Kasumi-1 (cell line): ENCODE measurements at places on chromosomes 7 and 10.
A peak's percentile ranks its signal among the peaks of the same experiment; 100 is the strongest.

DNA sequence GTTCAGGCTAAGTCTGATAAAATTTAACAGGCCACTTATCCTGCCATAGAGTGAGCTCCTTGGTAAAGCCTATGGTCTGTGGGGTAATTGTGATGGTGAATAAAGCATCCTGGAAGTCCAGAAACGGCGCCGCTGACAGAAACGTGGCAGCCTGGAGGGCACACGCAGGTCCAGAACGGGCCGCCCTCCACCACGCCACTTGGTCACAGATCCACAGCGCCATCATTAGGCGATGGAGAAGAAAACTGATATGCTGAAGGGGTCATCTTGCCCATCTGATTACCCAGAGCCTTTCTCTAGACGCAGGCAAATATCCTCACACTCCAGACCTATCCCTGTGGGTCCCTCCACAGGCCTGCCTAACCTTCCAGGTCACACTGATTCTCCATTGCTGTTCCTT lies 37.8 kb downstream of the PODXL start:
- no peak for DNase-seq

GRCh38 chr10:106917452-106918055 lies 247.0 kb downstream of the SORCS1 start:
- DNase-seq = no peak

GRCh38 chr7:96729820-96730219 lies 20.2 kb upstream of the SEM1 start:
- DNase-seq = no peak

GRCh38 chr7:27992097-27992496 lies 188.5 kb downstream of the JAZF1 start:
- no peak for DNase-seq

- DNase-seq = no peak
Observed at GRCh38 chr7:131455546-131455945, 100.9 kb downstream of the PODXL start.

GRCh38 chr7:22005151-22005550 lies 59.5 kb upstream of the CDCA7L start:
- no peak for DNase-seq

- no peak for DNase-seq
Observed at GRCh38 chr7:55180963-55181542, 162.2 kb downstream of the EGFR start.

GRCh38 chr7:137801003-137801402 lies 45.8 kb downstream of the DGKI start:
- no peak for DNase-seq

DNA sequence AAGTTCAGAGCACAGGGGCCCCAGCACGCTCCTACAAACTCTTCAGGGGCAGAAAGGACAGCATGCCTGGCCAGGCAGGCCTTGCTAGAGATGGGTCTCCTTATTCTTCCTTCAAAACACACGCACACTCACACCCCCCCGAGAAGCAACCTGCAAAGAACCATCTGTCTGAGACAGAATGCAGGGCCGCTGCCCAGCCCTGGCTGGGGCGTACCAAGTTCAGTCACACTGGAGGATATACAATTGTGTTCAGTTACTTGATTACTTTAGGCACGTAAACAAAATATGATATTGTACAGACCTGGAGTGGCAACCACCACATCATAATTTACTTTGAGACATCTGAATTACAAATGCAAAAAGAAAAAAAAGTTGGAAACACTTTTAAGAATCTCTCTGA lies 5.7 kb downstream of the FAM53B start:
- no peak for DNase-seq

DNA sequence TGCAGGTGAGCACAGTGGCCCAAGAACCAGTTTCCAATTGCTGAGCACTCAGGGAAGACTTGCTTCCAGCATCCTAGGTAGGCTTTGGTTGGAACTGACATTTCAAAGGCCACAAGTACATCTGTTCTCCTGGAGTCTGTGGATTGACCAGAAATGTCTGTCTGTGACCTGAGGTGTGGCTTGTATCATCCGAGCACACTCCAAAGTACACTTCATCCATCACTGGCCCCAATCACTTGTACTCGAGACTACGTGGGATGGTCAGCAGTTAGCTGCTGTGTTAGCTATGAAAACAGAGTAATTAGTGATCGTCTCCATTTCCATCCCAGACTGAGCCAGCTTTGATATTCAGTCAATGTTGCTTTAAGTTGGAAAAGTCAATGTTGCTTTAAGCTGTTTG lies 45.0 kb downstream of the MKI67 start:
- DNase-seq = no peak

GRCh38 chr7:152615031-152615741 lies 60.8 kb downstream of the XRCC2 start:
- DNase-seq = no peak

DNA sequence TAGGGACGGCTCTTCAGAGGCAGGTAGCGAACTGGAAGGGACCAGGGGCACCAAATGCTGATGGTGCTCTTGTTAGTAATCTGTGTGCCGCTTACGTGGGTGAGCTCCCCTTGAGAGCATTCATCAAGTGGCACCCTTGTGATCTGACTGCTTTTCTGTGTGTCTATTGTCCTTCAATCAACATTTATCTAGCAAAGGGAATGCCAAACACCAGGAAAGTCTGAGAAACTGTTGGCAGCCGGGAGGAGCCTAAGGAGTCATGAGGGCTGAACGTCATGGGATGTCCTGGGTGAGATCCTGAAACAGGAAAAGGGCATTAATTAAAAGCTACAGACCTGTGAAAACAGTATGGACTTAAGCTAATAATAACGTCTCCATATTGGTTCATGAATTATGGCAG lies 733.1 kb downstream of the TYW1 start:
- DNase-seq = no peak

- DNase-seq = no peak
Observed at GRCh38 chr7:157444011-157444842, 107.4 kb downstream of the DNAJB6 start.

DNA sequence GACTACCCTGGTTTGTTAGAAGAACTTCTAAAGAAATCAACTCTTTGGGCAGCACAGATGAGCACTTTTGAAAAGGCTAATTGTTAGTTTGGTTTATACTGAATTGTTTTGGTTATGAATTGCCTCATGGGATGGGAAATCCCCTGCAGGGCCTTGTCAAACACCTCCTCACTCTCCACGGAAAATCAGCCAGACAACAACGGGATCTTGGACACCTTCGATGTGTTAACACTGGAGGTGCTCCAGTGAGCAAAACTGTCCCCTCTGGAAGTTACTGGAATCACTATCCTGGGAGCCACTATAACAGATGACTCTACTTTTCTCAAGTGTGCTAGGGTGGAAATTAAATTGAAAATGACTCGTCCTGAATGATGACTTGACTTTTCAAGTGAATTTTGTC lies 38.7 kb downstream of the CDK6 start:
- DNase-seq = no peak

DNA sequence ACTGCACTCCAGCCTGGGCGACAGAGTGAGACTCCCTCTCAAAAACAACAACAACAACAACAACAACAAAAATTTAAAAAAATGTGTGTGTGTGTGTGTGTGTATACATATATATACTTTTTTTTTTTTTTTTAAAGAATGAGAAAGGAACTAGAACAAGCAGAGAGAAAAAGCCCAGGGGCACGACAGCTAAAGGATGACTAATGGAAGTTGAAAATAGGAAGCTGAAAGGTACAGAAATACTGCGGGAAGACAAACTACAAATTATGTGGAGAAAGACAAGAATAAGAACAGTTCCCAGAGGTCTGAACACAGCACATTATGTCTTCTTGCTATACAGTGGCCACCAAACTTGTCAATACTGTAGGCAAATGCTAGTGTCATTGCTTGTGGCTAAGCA lies 141.9 kb upstream of the PRSS1 start:
- DNase-seq = no peak

DNA sequence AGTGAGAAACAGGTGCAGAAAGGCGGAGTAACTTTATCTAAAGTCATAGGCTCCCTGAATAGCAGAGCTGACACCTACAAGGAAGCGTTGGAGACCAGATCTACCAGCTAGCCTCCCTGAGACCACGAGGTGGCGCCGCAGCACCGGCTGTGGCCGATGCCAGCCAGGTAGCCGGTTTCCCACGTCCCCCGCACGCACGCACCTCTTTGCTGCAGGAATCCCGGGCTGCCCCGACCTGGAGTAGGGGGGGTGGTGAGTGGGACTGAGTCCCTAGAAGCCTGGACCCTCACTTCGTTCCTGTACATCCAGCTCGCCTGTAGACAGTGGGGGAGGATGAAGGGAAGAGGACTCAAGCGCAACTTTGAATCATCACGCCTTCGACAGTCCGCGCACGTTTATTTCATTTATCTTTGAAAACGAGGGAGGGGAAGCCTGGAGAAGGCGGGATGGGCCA lies 3.7 kb downstream of the ELOVL3 start:
- DNase-seq = peak; percentile 90

DNA sequence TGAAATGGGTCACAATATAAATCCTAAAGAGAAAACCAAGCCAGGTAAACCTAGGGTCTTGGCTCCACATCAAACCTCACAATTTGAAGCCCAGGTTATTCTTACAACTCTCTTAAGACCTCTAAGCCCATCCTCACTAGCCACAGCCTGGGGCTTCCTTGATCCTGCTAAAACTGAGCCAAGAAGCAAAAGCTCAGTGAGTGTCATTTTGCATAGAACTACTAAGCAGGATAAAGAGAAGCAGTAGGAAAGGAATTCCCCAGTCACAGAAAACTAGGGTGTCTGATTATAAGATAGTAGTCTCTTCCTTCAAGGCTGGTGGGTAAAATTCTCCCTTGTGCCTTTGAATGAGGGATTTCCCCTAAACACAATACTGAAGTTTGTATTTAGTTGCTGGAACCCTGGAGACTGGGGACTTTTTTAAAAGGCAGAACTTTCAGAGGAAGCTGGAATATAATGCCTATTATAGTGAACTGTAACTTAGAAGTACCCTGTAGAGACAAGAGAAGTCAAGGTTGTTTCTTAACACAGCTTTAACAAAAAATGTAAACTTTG lies 196.6 kb upstream of the KIAA1217 start:
- DNase-seq = no peak

DNA sequence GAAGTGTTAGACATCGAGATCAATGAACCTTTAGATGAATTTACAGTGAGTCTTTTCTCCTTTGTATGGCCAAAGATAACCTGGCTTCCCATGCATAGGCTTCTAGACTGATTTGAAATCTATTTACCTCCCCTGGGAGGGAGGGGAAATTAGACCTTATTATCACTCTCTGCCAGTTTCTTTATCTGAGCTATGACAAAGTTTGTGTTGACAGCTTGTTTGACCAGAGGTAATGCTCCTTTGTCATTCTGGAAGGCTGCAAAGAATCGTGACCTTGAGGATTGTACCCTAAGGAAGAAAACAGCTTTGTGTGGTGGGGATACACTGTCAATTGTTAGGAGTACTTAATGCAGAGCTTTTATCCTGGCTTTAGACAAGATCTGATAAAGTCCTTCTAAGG lies 36.4 kb downstream of the RBM33 start:
- DNase-seq = no peak

- no peak for DNase-seq
Observed at GRCh38 chr10:91598211-91598977, 34.5 kb downstream of the PPP1R3C start.

GRCh38 chr10:9608602-9609001 lies 1409.1 kb upstream of the CELF2 start:
- peak; percentile 27 for DNase-seq

GRCh38 chr10:101850749-101851148 lies 7.1 kb upstream of the KCNIP2 start:
- no peak for DNase-seq

GRCh38 chr7:105773030-105773460 lies 103.4 kb downstream of the ATXN7L1 start:
- DNase-seq = no peak

DNA sequence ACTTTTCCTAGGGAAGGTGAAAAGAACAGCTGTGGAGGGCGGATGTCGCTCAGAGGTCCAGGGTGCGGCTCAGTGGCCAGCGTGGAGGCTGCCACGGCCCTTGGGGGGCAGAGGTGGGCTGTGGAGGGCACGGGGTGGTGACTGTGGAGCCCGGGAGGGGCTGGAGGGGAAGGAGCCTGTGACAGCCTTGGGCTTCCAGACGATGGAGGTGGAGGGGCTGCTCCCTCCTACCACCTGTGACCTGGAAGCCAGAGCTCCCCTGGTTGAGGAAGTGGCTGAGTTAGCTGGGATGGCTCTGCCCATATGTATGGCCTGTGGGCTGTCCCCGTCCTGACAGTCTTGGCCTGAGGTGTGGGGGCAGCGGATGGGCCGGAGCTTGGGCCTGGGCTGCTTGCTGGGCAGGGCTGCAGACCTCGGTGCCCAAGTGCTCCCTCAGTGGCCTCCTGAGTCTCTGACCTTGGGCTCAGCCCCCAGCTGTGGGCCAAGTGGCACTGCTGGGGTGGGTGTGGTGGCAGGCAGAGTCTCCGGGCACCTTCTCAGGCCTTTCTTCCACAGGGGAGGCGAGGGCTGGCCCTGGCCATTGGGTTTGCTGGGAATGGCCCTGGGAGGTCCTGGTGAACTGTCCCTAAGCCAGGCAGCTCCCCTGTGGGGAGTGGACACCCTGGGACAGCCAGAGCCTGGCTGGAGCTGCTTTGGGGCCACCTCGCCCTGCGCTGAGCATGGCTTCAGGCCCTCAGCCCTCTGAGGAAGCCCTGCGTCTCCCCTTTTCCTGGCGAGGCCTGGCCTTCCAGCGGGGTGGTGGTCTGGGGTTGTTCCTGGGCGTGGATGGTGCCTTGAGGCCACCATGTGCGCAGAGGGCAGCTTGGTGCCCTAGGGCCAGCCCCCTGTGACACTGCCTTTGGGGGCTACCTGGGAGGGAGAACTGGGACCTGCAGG lies 3.9 kb downstream of the BRI3 start:
- no peak for DNase-seq

GRCh38 chr10:93068411-93069244 lies 5.1 kb upstream of the CYP26A1 start:
- DNase-seq = no peak

DNA sequence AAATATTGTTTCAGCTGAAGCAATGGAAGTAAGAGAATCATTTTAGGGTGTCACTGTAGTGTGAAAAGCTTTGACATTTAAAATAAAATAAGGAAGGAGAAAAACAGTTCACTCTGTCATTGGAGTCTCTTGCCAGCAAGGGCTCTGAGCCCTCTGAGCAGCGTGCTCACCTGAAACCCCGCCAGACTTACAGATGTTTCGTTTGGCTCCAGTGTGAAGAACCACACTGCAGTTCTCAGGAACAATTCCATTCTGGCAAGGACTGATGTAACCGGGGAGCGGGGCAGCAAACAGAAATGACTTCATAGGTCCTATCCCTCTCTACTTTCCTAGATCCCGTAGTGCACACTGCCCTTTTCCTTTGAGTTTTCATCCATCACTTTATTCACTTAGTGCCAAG lies 164.3 kb downstream of the CELF2 start:
- DNase-seq = no peak

- no peak for DNase-seq
Observed at GRCh38 chr7:80924090-80924489, 5.2 kb upstream of the SEMA3C start.

GRCh38 chr10:5354068-5354467 lies 10.7 kb upstream of the UCN3 start:
- DNase-seq = no peak

GRCh38 chr10:103501186-103501585 lies 7.7 kb downstream of the NEURL1 start:
- DNase-seq = no peak

DNA sequence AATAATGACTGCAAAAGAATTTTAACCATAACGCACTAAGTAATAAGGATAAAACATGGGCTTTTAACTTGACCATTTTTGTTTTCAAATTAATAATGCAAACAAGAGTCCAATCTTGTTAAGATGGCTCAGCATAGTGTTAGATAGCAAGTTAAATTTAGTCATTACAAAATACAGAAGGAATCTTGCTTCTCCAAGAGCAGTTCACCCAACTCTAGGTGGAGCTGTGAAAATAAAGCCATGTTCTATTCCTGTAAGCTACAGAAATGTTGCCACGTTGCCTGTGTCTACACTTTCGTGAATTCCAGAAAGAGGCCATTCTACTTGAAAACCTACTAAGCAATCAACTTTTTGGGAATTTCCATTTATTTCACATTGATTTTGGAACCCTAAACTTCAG lies 191.9 kb downstream of the SFMBT2 start:
- peak; percentile 9 for DNase-seq
